ENCODE measurements at places on chromosomes 1 and 21.

- peak; percentile 19 for DNase-seq
Measured at GRCh38 chr1:223142269-223142668, 779 bp downstream of the TLR5 start.

DNA sequence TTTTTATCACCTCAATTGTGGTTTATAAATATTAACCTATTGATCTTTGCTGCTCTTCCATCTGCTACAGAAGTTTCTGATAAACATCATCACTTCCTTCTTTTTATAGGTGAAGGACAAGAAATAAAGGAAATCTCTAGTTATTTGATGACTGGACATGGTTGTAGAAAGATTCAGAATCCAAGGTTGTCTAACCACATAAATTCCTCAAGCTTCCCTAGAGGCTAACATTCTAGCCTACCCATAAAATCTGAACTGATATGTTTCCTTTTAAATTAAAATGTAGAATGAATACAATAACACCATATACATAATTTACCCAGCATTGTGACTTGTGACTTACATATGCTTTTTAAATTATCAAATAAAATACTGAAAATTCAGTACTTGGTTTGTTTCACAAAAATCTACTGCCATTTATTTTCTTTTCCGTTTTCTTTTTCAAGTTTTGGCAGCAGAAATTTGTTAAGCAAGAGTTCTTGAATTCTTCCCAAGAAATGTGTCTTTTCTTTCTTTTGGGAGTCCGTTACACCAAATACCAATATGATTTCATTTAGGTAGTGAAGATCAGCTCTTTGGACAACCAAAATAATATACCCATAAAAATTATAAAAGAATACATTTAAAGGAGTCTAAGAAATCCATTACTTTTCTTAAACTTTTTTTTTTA is 513.2 kb upstream of the ADGRL2 start:
- no peak for DNase-seq

- DNase-seq = no peak
Measured at GRCh38 chr1:175887521-175887920, 144.1 kb upstream of the TNR start.

- DNase-seq = no peak
Measured at GRCh38 chr1:79979346-79979745, 972.8 kb upstream of the ADGRL4 start.

- no peak for DNase-seq
Measured at GRCh38 chr1:115980156-115980555, 3.8 kb downstream of the SLC22A15 start.

GRCh38 chr1:19044975-19045831 is 88.7 kb upstream of the IFFO2 start:
- DNase-seq = no peak

Measured in small intestine (tissue), 16 donors.